ENCODE measurements at places on chromosomes 3 and 15. TPM values are rescaled to one million over a fixed set of nuclear protein-coding genes. Genes with fewer than 3 reads are reported as not detected.

- DNase-seq: no peak
- H3K4me1 ChIP-seq: peaks cover 28% of the 10 kb centered on the region
- H3K27ac ChIP-seq: no peak overlapping the region
- no peak overlapping the region for H3K4me3 ChIP-seq
Observed at GRCh38 chr3:73451301-73451944, 173.3 kb downstream of the PDZRN3 start.

DNA sequence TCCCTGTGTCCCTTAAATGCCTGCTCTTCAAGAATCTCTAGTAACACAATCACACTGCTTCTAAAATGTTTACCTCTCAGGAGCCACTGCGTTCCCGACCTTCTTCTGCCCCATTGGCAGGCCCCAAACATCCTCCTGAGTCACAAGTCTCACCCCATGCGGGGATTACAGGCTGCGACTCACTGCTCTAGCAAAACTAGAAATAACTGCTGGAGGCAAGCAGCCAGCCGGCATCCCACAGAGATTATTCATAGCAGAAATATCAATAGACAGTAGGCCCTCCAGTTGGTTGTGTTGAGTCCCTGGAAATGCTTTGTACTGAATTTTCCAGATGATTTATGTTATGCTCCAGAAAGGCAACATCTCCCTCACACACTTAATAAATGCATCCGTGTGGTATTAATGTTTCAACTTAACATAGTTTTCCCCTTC lies 64.8 kb downstream of the RFTN1 start:
- no peaks in the 10 kb centered on the region for H3K27me3 ChIP-seq
- no peak overlapping the region for H3K27ac ChIP-seq
- H3K36me3 ChIP-seq: no peaks in the 10 kb centered on the region

- H3K27me3 ChIP-seq: no peaks in the 10 kb centered on the region
- DNase-seq: peak; percentile 14
- H3K36me3 ChIP-seq: no peaks in the 10 kb centered on the region
- H3K4me1 ChIP-seq: no peaks in the 10 kb centered on the region
- H3K4me3 ChIP-seq: no peak overlapping the region
Observed at GRCh38 chr3:192130534-192131132, 596.7 kb downstream of the FGF12 start.

Gene ZNF620
- 4.6 TPM for total RNA-seq

GRCh38 chr3:156659260-156659659 lies 15.1 kb upstream of the TIPARP start:
- DNase-seq: no peak
- no peaks in the 10 kb centered on the region for H3K4me1 ChIP-seq
- H3K4me3 ChIP-seq: no peak overlapping the region
- H3K27ac ChIP-seq: no peak overlapping the region
- no peaks in the 10 kb centered on the region for H3K36me3 ChIP-seq

GRCh38 chr3:49703443-49703927 lies 14.1 kb downstream of the RNF123 start:
- no peak overlapping the region for H3K4me3 ChIP-seq
- no peak overlapping the region for H3K27ac ChIP-seq
- no peaks in the 10 kb centered on the region for H3K27me3 ChIP-seq
- DNase-seq: peak; percentile 76
- no peaks in the 10 kb centered on the region for H3K36me3 ChIP-seq

DNA sequence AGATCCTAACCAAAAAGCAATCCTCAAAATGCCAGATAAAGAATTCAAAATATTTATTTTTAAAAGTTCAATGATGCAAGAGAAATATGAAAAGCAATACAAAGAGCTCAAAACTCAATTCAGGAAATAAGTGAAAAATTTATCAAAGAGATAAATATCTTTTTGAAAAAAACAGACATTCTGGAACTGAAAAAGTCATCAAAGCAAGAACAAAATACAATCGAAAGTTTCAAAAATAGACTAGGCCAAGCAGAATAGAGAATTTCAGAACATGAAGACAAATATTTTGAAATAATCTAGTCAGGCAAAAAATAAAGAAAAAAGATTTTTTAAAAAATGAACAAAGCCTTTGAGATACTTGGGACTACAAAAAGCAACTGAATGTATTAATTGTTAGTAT lies 83.4 kb upstream of the STT3B start:
- DNase-seq: no peak
- no peak overlapping the region for H3K27ac ChIP-seq
- H3K27me3 ChIP-seq: no peaks in the 10 kb centered on the region
- H3K4me1 ChIP-seq: no peaks in the 10 kb centered on the region
- H3K36me3 ChIP-seq: no peaks in the 10 kb centered on the region
- no peak overlapping the region for H3K4me3 ChIP-seq

GRCh38 chr3:48962939-48963338 lies 27.1 kb upstream of the P4HTM start:
- no peaks in the 10 kb centered on the region for H3K27me3 ChIP-seq
- H3K36me3 ChIP-seq: peaks cover 26% of the 10 kb centered on the region
- H3K27ac ChIP-seq: no peak overlapping the region

DNA sequence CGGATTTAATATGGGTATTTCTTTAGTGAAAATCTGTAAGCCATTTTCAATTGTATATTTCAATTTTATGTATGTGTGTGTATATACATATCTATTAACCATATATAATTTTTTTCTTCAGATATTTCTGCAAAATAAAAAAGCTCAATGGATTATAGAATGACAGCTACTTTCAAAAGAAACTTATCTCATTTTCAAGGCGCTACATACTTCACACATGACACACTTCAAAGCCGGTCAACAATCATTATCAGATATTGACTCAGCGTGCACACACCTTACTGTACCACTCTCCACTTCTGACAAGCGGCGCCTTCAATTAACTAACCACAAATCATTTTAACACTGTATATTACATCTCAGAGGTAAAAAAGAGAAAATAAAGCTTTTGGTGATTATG lies 39.6 kb downstream of the ATP13A3 start:
- DNase-seq: no peak
- H3K27ac ChIP-seq: no peak overlapping the region
- no peaks in the 10 kb centered on the region for H3K4me1 ChIP-seq
- no peak overlapping the region for H3K4me3 ChIP-seq
- H3K27me3 ChIP-seq: no peaks in the 10 kb centered on the region
- peaks cover 79% of the 10 kb centered on the region for H3K36me3 ChIP-seq

DNA sequence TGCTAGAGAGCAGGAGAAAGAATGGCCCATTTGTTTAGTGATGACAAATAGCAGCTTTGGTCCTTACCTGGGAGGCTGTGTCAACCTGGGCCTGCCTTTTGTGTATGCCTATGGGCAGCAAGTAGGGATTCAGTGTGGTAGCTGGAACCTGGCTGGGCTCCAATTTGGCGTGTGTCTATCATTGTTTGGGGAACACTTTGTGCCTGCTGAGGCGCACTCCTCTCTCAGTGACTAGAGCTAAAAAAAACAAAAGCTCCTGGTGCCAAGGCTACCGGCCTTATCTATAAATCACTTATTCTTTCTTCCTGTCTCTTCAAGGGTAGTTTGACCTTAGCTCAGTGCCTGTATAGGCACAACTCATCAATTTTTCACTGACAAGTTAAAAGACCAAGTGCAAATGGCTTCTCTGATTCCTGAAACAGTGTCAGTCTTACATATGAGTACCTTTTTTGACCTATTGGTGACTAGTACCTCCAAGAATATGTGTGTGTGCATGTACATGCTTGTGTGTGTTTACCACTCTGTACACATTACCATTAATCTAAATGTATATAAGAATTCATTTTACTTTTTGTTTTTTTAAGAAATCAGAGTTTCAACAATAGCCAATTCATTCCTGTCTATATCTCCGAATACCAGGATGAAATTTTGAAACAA lies 54.6 kb downstream of the GMNC start:
- no peaks in the 10 kb centered on the region for H3K27me3 ChIP-seq
- H3K36me3 ChIP-seq: no peaks in the 10 kb centered on the region
- H3K27ac ChIP-seq: no peak overlapping the region
- no peak for DNase-seq

Gene TCF12
- total RNA-seq: 173 TPM

Gene C2CD4A
- total RNA-seq: 0.04 TPM

GRCh38 chr3:61182662-61183061 lies 68.6 kb downstream of the FHIT start:
- no peaks in the 10 kb centered on the region for H3K27me3 ChIP-seq
- no peak for DNase-seq
- peaks cover 11% of the 10 kb centered on the region for H3K4me1 ChIP-seq
- no peaks in the 10 kb centered on the region for H3K36me3 ChIP-seq
- no peak overlapping the region for H3K27ac ChIP-seq
- no peak overlapping the region for H3K4me3 ChIP-seq

DNA sequence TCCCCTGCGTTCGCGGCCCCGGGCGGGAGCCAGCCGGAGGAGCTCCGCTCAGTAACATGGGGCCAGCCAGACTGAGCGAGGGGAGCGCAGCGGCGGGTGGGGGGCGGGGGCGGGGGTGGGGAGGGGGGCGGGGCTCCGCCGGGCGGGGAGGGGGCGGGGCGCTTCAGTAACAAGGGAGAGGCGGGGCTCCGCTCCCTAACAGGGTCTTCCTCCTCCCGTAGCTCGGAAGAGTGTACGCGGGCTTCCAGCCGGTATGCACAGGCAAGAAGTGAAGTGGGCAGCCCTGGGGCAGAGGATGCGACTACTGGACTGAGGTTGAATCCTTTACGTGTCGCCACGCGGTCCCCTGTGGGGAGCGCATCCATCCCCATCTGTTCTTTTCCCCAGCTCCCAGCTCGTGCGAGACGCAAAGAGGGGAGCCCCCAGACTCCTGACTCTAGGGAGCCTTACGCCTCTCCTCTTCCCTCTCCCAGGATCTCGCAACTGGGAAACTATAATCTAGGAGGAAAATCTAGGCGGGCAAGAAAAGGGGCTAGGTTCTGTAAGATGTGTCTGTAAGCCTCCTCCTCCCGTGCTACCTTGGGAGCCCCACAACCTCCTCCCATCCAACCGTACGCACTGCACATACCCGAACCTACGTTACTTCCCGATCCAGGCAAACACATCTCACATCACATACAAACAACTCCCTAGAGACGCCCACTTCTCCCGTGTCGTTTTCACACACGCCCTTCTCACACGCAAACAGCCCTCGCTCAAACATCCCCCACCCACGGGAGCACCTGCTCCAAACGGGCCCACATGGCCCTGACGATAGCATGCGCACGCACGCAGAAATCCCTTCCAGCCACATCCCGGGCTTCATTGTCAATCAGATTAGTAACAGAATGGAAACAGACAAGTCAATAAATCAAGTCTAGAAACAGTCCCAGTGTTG lies at the start of gene SHF:
TSS of gene SHF (minus strand) at position 73 of the 937 bp plus-strand sequence. CDS start at position 58, 15 bp downstream.
- H3K4me1 ChIP-seq: peaks cover 24% of the 10 kb centered on the region
- no peaks in the 10 kb centered on the region for H3K27me3 ChIP-seq
- H3K27ac ChIP-seq: peak within 1 kb of the TSS; percentile 3
- no peaks in the 10 kb centered on the region for H3K36me3 ChIP-seq

DNA sequence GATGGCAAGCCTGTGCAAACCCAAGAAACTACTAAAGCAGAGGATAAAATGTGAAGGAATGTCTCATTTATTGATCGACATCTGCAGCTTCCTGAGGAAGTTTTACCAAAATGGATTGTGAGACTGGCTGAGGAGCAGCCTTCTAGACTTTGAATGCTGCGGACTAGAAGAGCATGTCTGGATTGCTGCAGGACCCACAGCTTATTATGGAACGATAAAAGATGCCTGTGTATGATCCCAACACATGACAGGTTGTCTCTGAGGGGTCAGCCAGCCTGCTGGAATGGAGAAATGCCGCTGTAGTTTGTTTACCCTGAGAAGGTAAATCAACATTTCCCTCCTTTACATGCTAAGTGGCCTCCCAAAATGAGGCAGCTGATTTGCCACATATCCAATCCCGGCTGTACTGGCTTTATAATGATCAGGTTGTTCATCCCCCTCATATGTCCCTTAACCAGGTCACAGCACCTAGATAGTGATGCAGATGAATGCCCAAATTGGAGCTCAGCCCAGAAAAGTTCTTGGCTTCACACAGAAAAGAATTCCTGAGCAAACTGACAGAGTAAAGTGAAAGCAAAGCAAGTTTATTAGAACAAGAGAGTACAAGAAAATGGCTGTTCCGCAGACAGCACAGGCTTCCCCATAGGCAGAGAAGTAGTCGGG lies 63.9 kb downstream of the IL12A start:
- no peak overlapping the region for H3K4me3 ChIP-seq
- no peak overlapping the region for H3K27ac ChIP-seq
- H3K36me3 ChIP-seq: no peaks in the 10 kb centered on the region
- no peaks in the 10 kb centered on the region for H3K4me1 ChIP-seq
- no peaks in the 10 kb centered on the region for H3K27me3 ChIP-seq

Gene DPH3
- total RNA-seq: 24.1 TPM

GRCh38 chr15:71664622-71665021 lies 145.7 kb upstream of the NR2E3 start:
- H3K4me3 ChIP-seq: no peak overlapping the region
- H3K27me3 ChIP-seq: no peaks in the 10 kb centered on the region
- DNase-seq: no peak
- peaks cover 18% of the 10 kb centered on the region for H3K4me1 ChIP-seq
- no peaks in the 10 kb centered on the region for H3K36me3 ChIP-seq

GRCh38 chr15:34147371-34148140 lies 45.7 kb downstream of the PGBD4 start:
- no peak overlapping the region for H3K27ac ChIP-seq
- H3K4me3 ChIP-seq: no peak overlapping the region
- no peaks in the 10 kb centered on the region for H3K4me1 ChIP-seq
- DNase-seq: no peak
- peaks cover 30% of the 10 kb centered on the region for H3K36me3 ChIP-seq

- no peak overlapping the region for H3K4me3 ChIP-seq
- H3K4me1 ChIP-seq: peaks cover under 1% of the 10 kb centered on the region
- H3K36me3 ChIP-seq: no peaks in the 10 kb centered on the region
- H3K27me3 ChIP-seq: no peaks in the 10 kb centered on the region
Observed at GRCh38 chr3:171797265-171797679, 13.0 kb downstream of the PLD1 start.

DNA sequence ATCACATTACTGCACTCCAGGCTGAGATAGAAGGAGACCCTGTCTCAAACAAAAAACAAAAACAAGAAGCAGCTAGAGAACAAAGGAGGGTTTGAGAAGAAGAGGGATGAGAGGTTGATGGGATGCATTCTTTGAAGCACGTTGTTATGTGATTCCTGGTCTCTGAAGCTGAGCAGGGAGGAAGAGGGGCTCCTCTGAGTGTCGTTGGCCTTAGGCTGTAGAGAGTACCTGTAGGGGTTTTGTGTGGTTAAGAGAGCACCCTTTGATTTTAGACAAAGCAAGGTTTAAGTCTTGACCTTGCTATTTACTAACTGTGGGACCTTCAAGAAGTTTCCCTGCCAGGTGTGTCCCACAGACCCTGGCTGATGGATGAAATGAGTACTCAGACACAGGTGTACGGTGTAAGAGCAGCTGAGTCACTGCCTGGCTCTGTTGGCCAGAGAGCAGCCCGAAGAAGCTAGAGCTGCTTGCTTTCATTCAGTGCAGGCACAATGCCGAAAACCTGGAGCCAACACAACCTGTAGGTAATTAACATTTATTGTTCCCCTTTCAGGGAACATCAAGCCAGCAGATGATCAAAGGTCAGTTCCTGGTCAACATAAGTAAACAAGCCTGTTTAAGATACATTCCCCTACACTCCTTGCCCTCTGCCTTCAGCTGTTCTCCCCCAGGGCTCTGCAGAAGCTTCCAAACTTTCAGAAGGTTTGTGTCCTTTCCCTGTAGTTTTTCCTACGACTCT lies 67.2 kb downstream of the LRRK1 start:
- no peaks in the 10 kb centered on the region for H3K27me3 ChIP-seq
- peaks cover 8% of the 10 kb centered on the region for H3K4me1 ChIP-seq
- 0 out of 2 replicates have a peak, but pooled peaks cover 2% of the 10 kb centered on the region for H3K36me3 ChIP-seq
- no peak for DNase-seq

GRCh38 chr3:187188931-187189330 lies 8.4 kb upstream of the RTP1 start:
- no peak overlapping the region for H3K27ac ChIP-seq
- H3K4me3 ChIP-seq: no peak overlapping the region
- no peaks in the 10 kb centered on the region for H3K27me3 ChIP-seq
- no peaks in the 10 kb centered on the region for H3K4me1 ChIP-seq
- H3K36me3 ChIP-seq: no peaks in the 10 kb centered on the region

GRCh38 chr15:95590533-95591044 lies 739.9 kb upstream of the NR2F2 start:
- H3K36me3 ChIP-seq: no peaks in the 10 kb centered on the region
- H3K4me3 ChIP-seq: no peak overlapping the region
- DNase-seq: no peak
